ENCODE measurements at places on chromosomes 2 and 18.

DNA sequence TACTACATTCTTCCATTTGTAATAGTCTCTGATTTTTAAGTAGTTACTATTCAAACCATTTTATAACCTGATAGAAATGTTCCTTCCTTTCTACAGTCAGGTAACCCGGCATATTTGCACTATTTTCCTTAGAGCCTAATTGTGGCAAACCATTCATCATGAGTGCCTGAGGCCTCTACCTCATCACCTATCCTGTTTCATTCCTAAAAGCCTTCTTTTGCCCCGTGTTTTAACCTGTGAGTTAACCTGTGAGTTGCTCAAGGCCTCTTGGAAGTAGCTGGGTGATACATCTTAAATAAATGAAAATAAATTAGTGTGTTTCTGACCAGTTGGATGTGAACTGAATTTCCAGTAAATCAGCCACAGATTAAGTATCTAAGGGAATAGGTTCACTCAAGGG, 6.5 kb upstream of the KLHL29 start:
- no peak for DNase-seq

DNA sequence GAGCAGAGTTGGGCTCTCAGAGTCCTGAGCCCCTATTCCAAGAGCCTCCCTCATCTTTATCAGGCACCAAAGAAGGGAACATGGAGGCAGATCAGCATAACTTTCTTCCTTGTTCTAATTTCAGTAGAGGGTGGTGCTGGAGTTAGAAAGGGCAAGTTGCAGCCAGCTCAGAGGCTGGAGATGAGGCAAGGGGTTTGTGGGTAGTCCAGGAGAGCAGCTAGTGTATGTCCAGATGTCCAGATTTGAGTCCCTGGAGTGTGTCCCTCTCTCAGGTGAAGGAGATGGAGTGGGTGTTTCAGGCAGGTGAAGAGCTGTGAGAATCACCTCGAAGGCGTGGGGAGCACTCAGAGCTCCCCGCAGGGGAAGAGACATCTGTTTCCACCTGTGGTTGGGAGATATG, 478 bp upstream of the PRKAG3 start:
- DNase-seq = no peak

DNA sequence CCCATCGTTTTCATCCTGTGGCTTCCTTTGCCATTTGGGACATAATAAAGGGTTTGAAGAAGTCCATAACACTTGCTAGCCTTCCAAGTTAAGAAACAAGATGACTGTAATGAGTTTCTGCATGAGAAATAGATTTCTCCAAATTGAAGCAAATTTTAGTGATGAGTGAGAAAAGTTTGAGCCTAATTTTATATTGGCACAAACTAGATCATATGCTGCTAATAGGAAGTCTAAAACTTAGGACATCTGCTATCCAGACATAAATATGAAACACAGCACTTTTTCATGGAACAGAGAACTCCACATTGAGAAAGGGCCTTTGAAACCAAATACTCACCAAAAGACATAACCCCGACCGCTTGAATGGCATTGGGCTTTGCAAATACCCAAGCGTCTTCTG, 39.8 kb downstream of the SLC38A11 start:
- DNase-seq = no peak

DNA sequence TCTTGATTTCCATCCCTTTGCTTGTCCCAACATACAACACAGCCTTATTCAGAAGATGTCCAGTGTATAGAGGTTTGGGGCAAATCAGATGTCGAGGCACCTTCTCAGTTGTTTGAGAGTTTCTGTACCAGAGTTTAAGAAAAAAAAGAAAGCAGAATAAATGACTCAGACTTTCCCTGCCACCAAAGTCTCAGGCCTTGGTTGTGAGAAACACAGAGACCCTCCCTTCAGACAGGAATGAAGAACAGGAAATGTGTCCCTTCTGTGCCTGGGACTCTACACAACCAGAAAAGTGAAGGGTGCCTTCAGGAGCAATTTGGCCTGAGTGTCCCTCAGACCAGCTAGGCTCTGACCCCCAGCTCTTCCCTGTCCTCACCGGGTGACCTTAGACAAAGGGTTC, 37.3 kb upstream of the REL start:
- no peak for DNase-seq

- no peak for DNase-seq
Measured at GRCh38 chr2:221653182-221653581, 81.1 kb upstream of the EPHA4 start.

DNA sequence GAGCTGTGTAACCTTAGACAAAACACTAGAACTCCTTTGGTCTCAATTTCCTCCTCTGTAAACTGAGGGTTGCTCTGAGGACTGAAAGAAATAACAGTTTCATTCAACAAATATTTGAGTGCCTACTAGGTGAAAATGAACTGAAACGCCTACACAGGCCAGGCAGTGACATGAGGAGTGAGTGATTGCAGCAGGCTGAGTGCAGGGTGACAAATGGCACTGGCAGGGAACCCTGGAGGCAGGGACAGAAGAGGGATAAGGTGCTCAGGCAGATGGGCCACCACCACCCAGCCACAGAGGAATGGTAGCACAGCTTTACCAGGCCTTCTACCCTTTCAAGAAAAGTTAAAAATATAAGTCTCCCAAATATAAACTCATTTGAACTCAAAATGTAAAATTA, 11.5 kb upstream of the RNU4ATAC start:
- no peak for DNase-seq

DNA sequence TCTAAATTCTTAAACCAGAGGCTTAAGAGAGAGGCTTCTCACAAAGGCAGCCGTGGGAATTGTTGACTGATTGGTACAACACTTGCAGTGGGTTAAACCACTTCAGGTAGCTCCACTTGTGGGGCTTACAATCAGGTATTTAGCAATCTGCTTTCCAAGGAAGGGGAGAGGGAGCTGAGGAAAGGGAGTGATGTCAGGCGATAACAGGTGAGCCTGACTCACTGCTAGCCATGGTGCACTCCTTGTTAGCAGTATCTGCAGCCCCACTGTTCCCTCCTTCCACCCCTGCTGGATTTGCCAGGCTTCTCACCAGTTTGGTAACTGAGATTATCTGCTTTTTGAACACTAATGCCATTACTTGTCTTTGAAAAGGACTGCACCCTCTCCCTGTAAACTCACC, 1056.7 kb upstream of the FANCL start:
- no peak for DNase-seq

- DNase-seq = no peak
Measured at GRCh38 chr2:237059155-237059875, 26.4 kb upstream of the COPS8 start.

- no peak for DNase-seq
Measured at GRCh38 chr2:70988726-70989648, 5.7 kb downstream of the TEX261 start.

DNA sequence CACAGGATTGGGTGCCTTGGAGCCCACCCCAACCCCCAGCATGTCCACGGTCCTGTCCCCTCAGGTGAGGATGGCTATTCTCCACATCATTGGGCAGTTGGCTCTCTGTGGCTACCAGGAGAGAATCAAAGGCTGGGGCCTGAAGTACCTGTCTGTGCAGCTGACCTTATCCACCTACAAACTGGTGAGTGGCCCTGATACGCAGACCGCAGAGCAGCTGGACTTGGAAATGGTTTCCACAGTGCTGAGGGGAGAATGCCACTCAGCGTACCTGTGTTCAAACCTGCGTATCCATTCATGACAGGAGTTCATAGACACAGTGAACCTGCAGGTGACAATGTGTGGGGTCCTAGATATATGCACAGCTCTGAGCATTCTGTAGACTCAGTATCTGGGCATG, 21.6 kb downstream of the MROH2A start:
- DNase-seq = no peak

DNA sequence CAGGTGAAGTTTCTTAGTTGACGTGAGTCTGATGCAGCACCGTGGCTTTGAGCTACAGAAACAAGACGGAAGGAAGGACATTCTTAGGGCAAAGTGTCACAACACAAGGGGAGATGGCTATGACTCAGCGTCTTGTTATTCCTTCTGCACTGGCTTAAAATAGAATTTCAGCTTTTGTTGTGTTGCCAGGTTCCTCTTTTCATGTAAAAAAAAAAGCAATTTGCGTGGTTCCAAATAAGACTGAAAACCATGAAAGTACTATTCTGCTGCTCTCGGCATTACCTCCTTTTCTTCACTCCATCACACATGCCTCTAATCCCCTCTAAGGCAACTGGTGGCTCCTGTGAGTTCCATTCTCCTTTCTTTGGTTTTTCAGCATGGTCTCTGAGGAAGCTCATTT, 150.1 kb downstream of the ANTXR1 start:
- DNase-seq = peak; percentile 16

- no peak for DNase-seq
Measured at GRCh38 chr18:6058941-6059340, 163.6 kb upstream of the TMEM200C start.

Data from C1 segment of cervical spinal cord (tissue), 14 donors.